ENCODE measurements at places on chromosomes 7 and 10. TPM values are rescaled to one million over a fixed set of nuclear protein-coding genes. Genes with fewer than 3 reads are reported as not detected.

- H3K4me3 ChIP-seq, result no peak overlapping the region
- no peak overlapping the region for H3K27ac ChIP-seq
- H3K4me1 ChIP-seq, result no peaks in the 10 kb centered on the region
- DNase-seq, result no peak
Observed at GRCh38 chr10:124597846-124598165, 136.2 kb downstream of the LHPP start.

DNA sequence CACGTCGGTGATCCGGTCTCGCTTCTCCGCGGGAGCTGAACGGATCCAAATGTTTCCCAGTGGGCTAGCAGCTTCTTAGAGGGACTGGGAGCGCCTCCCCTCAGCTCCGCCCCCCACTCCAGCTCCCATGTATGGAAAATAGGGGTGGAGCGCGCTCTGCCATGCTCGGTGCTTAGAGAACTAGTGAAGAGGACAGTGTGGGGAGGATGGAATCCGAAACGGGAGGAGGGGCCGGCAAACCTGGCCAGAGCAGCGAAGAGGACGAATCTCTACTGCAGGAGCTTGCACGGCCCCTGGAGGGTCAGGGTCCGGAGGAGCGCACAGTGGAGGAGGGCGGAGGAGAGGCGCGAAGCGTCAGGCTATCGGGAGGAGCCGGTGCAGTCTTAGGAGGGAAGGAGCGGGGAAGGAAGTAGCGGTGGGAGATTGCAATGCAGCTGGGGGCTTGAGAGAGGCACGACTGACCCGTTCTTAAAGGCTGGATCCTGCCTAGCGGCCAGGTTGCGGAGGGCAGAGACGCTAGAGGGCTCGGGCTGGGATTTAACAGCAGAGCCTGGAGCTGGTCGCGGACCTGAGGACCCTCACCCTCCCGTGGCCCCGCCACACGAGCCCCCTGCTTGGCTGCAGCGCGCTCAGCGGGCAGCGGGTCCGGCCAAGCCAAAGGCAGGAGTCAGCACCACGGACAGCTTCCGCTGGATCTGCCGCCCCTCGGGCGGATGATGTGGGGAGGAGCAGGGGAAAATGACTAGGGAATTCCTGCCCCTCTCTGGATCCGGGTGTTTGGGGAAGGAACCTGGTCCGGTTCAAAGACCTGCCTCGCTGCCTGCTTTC lies at the start of gene PRLHR:
Gene PRLHR (minus strand): TSS at position 51 of the 828 bp plus-strand sequence. CDS start 404 bp downstream, outside the sequence.
- H3K4me3 ChIP-seq, result no peak within 1 kb of the TSS
- H3K27ac ChIP-seq, result no peak within 1 kb of the TSS
- peaks cover 18% of the 10 kb centered on the region for H3K4me1 ChIP-seq
- peak; percentile 22 for DNase-seq
- H3K36me3 ChIP-seq, result no peaks in the 10 kb centered on the region

The ALOX5 gene
- 1.1 TPM for total RNA-seq

- DNase-seq, result no peak
- H3K27me3 ChIP-seq, result peaks cover 20% of the 10 kb centered on the region
- no peak overlapping the region for H3K4me3 ChIP-seq
- no peaks in the 10 kb centered on the region for H3K36me3 ChIP-seq
- H3K4me1 ChIP-seq, result no peaks in the 10 kb centered on the region
- no peak overlapping the region for H3K27ac ChIP-seq
Observed at GRCh38 chr10:31070691-31071090, 39.0 kb upstream of the ZNF438 start.

Measured in activated CD4-positive, alpha-beta memory T cell treated with anti-CD3 and anti-CD28 coated beads for 36 hours (primary cell).